ENCODE measurements at places on chromosomes 2 and 18.

GRCh38 chr2:135980434-135981079, 4.9 kb downstream of the DARS1 start:
- no peak for DNase-seq

GRCh38 chr2:26786207-26787028, 562 bp downstream of the CENPA start:
- no peak for DNase-seq

- DNase-seq = no peak
Observed at GRCh38 chr2:42788882-42789281, 3.5 kb downstream of the HAAO start.

GRCh38 chr2:118307864-118308263, 219.6 kb downstream of the INSIG2 start:
- DNase-seq = no peak

All from right forelimb (tissue), 1 donor.